ENCODE measurements at places on chromosomes 11 and 22.

- peak; percentile 34 for DNase-seq
Observed at GRCh38 chr22:37492428-37493344, 6.5 kb upstream of the MFNG start.

- DNase-seq, result no peak
Observed at GRCh38 chr22:39765046-39765445, 128.5 kb downstream of the ENTHD1 start.

DNA sequence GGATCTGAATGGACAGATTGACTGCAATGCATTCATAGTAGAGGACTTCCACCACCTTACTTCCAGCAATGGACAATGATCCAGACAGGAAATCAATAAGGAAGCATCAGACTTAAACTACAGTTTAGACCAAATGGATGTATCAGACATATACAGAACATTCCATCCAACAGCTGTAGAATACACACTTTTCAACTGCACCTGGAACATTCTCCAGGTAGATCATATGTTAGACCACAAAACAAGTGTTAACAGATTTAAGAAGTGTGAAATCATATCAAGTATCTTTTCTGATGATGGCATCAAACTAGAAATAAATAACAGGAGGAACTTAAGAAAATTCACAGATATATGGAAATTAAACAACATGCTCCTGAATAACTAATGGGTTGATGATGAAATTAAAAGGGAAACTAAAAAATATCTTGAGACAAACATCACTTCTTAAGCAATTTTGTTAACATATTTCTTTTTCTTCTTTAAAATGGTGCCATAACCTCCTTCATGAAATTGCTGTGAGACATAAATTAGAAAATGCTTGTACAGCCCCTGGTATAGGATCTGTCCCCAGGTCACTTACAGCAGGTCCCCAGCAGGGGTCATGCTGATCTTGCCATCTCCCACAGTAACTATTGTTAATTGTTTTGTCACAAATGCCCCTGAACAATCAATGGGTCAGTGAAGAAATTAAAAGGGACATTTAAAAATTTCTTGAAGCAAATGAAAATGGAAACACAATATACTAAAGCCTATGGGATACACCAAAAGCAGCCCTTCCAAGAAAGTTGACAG is 100.0 kb upstream of the OR4B1 start:
- DNase-seq, result no peak

GRCh38 chr22:44311855-44312170 is 938 bp downstream of the SHISAL1 start:
- DNase-seq, result no peak

- DNase-seq, result peak; percentile 58
Observed at GRCh38 chr11:69122630-69123431, 32.9 kb upstream of the SMIM38 start.

DNA sequence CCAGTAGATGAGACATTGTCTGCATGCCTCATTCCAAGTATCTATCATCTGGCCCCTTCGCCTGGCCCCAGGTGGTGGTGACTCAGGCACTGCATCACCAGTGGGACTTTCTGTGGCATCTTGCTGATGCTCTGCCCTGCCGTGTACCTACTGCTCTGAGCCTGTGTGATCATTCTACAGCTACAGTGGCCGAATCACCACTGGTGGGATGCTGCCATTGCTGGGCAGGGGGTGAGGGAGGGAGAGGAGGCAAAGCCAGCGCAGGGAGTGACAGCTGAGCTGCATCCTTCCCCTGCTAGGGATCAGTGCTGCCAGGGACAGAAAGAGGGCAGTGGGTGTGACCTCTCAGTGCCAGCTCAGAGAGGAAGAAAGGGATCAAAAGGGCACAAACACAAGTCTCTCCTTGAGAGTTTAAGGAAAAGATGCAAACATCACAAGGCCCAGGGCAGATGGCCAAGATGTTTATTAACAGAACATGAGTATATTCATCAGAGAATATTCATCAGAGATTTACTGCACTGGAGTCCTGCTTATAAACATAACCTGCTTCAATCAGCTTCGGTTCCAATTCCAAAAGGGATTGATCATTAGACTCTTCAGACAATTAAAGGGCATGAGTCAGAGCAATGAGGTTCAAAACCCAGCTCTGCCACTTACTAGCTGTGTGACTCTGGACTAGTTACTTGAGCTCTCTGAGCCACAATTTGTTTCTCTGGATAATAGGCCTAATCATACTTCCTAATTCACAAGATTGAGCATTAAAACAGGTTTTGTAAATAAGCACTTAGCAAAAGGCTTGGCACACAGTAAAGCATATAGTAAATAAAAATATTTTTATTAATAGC is 109.8 kb downstream of the NAT10 start:
- DNase-seq, result peak; percentile 52

- DNase-seq, result no peak
Observed at GRCh38 chr22:46433318-46433717, 97.8 kb downstream of the TRMU start.

- DNase-seq, result no peak
Observed at GRCh38 chr22:46027211-46028105, 50.5 kb upstream of the WNT7B start.

DNA sequence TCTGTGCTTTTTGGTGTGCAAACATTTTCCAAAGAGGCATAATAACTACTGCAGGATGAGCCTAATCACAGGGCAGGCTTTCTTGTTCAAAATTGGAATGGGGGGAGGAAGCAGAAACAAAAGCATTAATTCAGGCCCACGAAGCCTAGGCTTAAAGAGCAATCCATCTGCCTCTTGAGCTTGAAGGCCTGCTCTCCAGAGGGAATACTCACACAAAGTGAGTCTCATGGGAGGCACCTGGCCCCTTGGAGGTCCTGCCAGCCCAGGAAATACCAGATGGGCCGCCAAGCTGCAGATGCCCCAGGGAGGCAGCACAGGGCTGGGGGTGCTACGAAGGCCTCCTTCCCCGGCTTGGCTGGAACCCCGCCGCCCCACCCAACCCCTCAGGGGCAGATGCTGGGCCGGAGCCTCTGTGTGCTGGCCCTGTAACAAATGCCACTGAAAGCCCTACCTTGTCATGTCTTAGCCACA is 39.3 kb upstream of the COMT start:
- no peak for DNase-seq

DNA sequence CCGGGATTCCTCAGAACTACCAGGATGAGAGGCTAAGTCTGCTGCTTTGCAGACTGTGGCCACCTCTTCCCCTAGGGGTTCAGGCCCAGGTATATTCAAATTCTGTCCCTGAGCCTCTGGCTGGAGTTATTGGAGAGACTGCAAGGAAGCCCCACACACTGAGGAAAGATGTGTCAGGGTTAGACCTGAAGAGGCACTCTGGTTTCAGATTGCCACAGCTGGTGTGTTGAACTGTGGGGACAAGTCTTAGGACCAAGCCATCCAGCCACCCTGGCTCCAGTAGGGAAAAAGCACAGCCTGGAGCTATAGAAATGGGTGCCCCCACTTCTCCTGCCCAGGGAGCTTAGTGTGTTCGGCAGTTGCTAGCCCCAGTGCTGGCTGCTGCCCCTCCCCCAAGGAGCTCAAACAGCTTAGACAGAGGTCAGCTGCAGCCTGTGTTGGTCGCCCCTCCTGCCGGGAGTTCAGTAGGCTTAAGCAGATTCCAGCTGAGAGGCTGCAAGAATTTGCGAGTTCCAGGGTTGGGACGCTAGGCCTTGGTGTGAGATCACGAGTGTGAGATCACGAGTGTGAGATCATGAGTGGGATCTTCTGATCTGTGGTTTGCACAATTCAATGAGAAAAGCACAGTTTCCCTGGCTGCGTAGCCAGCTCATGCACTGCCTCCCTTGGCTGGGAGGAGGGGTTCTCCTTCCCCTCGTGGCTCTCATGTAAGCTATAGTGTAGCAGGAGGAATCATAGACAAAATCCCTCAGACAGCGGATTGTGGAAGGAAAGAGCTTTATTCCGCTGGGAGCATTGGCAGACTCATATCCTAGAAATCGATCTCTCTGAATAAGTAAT is 552.1 kb upstream of the CHORDC1 start:
- DNase-seq, result no peak

GRCh38 chr22:17232406-17232805 is 13.2 kb upstream of the ADA2 start:
- no peak for DNase-seq

GRCh38 chr22:33028234-33028633 is 29.9 kb downstream of the SYN3 start:
- DNase-seq, result no peak

- no peak for DNase-seq
Observed at GRCh38 chr22:36552289-36552688, 23.3 kb upstream of the EIF3D start.

DNA sequence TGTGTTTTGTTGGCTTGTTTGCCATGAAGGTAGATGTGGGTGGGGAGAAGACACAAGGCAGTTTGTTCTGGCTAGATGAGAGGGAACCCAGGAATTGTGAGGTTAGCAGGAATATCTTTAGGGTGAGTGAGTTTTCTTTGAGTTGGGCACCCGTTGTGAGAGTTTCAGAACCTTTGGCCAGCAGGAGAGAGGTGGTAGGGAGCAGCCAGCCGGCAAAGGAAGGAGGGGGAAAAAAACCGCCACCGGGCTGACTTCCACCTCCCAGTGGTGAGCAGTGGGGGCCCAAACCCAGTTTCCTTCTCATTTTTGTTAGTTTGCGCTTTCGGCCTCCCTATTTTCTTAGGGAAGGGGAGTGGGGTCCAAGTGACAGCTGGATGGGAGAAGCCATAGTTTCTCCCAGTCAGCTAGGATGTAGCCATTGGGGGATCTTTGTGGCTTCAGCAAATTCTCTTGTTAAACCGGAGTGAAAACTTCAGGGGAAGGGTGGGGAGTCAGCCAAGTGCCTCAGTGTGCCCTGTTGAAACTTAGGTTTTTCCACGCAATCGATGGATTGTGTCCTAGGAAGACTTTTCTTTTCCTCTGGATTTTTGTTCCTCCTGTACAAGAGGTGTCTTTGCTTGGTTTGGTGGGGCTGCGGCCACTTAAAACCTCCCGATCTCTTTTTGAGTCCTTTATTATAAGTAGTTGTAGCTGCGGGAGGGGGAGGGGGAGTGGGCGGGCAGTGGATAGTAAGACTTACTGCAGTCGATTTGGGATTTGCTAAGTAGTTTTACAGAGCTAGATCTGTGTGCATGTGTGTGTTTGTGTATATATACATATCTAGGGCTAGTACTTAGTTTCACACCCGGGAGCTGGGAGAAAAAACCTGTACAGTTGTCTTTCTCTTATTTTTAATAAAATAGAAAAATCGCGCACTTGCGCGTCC is 1.1 kb upstream of the GCAT start:
- no peak for DNase-seq

- no peak for DNase-seq
Observed at GRCh38 chr11:3202759-3203158, 15.9 kb downstream of the MRGPRG start.

DNA sequence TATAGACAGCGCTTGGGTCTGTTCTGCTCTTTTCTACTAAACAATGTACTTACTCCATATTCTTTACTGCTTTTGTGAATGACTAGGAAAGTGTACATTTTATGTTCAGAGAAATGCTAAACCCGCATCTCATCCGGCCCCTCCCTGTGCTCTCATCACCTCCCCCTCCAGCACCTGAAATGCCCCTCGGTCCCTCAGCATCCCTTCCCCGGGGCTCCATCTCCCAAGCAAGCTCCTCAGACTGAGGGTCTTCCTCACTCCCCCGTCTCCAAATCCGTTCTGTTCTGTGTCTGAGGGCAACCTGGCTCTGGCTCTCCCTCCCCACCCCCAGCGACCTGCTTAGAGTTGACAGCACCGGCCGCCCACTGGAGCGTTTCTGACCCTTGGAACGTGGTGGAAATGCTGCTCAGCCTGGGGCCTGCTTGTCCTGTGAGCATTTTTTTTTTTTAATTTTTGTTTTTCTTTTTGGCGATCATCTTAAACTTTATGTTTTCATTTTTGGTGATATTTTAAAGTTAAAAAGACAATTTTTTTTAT is 1.4 kb downstream of the SELENOO start:
- no peak for DNase-seq

GRCh38 chr11:127726367-127726766 is 725.8 kb upstream of the KIRREL3 start:
- DNase-seq, result no peak

- DNase-seq, result no peak
Observed at GRCh38 chr11:130403271-130403804, 25.1 kb downstream of the ADAMTS8 start.

DNA sequence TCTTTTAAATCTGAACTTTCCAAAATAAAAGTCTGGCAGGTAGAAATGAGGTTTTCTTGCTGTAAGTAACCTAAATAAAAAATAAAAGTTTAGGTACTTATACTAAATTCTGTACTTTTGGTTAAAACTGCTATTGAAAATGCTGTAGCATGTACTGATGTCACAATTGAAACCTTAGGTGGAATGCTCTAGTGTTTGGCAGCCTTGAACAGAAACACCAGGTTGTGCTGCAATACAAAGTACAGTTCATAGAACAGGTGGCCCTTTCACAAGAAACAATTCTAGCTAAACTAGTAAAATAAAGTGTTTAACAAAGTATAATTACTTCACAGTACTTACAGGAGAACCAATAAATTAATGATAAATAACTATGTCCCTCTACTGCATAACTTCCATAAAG is 25.1 kb downstream of the NPAT start:
- no peak for DNase-seq

DNA sequence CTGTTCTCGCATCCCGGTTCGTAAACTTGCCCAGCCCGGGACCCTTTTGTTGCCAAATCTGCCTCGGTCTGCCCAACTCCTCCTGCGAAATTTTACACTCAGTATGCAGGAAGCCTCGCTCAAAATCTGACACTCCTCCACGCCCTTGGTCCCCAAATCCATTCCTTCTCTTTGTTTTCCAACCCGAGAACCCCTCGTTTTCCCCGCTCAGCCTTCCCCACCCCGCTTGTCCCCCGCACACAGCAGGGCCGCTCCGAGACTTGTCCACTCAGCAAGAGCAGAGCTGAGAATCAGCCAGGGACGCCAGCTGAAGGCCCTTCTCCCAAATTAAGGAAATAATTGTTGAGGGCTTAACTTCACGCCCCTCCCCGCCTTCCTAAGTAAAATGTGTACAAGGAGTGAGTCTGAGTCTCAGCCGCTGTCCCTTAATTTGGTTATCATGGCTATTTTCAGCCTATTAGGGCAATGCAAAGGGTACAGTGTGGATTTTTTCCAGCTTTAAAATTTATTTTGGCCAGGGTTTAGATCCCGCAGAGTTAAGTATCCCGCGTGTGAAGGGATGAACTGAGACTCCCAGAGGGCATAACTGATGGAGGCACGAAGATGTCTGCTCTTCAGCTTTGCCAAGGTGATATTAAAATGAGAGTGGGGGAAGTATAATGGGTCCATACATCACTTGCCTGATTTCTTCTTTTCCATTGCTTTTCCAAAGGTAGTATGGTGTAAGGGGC is 581 bp upstream of the FBXO3 start:
- no peak for DNase-seq

- DNase-seq, result no peak
Observed at GRCh38 chr22:42949159-42949558, 65.8 kb downstream of the PACSIN2 start.

GRCh38 chr22:37986371-37986770 is 2.0 kb upstream of the SOX10 start:
- DNase-seq, result no peak

- no peak for DNase-seq
Observed at GRCh38 chr22:35192129-35192918, 65.0 kb upstream of the HMGXB4 start.

- no peak for DNase-seq
Observed at GRCh38 chr22:24118689-24119384, 62.5 kb upstream of the SUSD2 start.

GRCh38 chr22:29310863-29311339 is 4.5 kb downstream of the GAS2L1 start:
- peak; percentile 48 for DNase-seq
